ENCODE measurements at places on chromosomes 11 and 22. TPM values are rescaled to one million over a fixed set of nuclear protein-coding genes. Genes with fewer than 3 reads are reported as not detected.

Gene ZNF215
- total RNA-seq: 0.33 TPM

Gene PDGFB
- total RNA-seq: 25.9 TPM

Gene SOX10
- not detected for total RNA-seq

Gene CNGA4
- total RNA-seq: not detected

Gene PRR33
- total RNA-seq: not detected

Gene JHY
- total RNA-seq: 0.43 TPM

Gene ABTB2
- 0.09 TPM for total RNA-seq

Gene RFPL2
- total RNA-seq: 0.09 TPM

Gene LGALS12
- not detected for total RNA-seq

Gene ASPHD2
- 1.1 TPM for total RNA-seq

Gene MCM5
- 19.3 TPM for total RNA-seq

Gene CABP7
- not detected for total RNA-seq

Gene NLRP14
- total RNA-seq: not detected

Gene SMDT1
- 14.0 TPM for total RNA-seq

Gene NUDT8
- total RNA-seq: 5.4 TPM

Gene CCDC87
- 0.17 TPM for total RNA-seq

Gene MUC15
- total RNA-seq: not detected

Gene OTOG
- not detected for total RNA-seq

Gene RFPL1
- total RNA-seq: 0.09 TPM

Gene DLG2
- 0.52 TPM for total RNA-seq

Gene PHLDA2
- 0.98 TPM for total RNA-seq

Gene TRIM48
- total RNA-seq: not detected

Gene FGF19
- not detected for total RNA-seq

Gene GAB4
- not detected for total RNA-seq

Gene KCNA4
- not detected for total RNA-seq

Gene TEX54
- total RNA-seq: not detected

Gene SUSD2
- total RNA-seq: 0.43 TPM

Gene CHADL
- total RNA-seq: 0.54 TPM

Gene CSF2RB
- 3.4 TPM for total RNA-seq

Gene IGLL1
- not detected for total RNA-seq

Gene BATF2
- 0.54 TPM for total RNA-seq

Measured in dermis lymphatic vessel endothelial cell (primary cell).